Right renal pelvis (tissue), 4 donors: ENCODE measurements at places on chromosomes 12 and 14. TPM values are rescaled to one million over a fixed set of nuclear protein-coding genes. Genes with fewer than 3 reads are reported as not detected.

GRCh38 chr12:116217045-116217735, 60.3 kb downstream of the MED13L start:
- no peak for DNase-seq

DNA sequence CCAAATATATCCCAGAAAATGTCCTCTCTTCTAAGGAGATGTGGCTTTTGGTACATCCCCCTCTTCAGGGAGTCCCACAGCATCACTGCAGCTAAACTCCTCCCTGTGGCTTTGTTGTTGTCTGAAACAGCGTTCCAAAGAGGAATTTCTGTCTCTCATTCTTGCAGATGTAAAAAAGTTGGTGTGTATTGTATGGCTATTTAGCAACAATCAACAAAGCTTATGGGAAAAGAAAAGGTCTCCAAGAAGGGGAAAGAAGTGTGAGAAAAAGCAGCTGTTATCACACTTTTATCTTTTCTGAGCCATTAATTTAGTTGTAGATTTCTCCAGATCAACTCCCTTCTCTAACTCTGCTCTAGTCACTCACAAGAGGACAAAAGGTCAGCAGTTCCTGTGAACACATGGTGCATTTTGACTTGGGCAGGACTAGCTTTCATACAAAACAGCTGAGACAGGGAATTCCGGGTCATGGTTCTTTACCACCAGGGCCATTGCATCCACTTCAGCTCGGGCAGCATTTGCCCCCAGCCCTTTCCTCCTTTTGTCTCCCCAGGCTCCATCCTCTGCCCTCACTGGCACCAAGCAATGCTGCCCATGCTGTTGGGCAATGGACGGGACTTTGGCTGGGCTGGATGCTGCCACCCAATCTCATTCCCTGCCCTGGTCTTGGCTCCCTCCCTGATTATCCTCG, 184.7 kb downstream of the TMX1 start:
- peak; percentile 35 for DNase-seq

GRCh38 chr12:27104546-27104945, 22.2 kb upstream of the C12orf71 start:
- no peak for DNase-seq

DNA sequence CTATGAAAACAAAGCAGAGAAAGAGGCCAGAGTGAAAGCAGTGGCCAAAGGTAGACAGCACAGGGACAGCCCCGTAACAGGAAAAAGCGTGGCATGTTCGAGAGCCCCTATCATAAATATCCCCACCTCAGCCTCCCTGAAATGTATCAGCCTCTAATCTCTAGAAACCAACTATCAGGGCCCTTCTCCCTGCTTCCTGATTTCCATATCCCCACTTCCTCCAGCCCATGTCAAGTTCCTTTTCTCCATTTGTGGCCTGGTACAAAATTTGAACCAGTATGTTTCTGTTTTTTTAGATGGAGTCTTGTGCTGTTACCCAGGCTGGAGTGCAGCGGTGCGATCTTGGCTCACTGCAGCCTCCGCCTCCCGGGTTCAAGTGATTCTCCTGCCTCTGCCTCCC, 16.9 kb downstream of the DEPDC4 start:
- no peak for DNase-seq

DNA sequence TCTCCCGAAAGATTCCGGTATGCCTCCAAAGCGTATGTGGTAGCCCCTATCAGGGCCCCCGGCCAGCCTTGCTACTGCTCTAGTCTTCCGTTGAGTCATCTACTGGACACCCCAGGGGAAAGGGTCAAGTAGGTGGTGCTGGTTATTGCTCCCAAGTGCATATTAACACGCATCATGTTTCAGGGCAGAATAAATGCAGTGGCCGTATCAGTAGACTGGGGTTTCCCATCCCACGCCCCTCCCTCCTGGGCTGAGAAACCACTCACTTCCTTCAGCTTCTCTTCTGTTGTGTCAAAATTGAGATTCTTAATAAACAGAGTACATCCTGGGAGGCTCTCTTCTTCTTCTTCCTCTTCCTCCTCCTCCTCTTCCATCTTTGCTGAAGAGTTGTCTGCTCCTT, 39.3 kb downstream of the RBM19 start:
- DNase-seq: no peak

DNA sequence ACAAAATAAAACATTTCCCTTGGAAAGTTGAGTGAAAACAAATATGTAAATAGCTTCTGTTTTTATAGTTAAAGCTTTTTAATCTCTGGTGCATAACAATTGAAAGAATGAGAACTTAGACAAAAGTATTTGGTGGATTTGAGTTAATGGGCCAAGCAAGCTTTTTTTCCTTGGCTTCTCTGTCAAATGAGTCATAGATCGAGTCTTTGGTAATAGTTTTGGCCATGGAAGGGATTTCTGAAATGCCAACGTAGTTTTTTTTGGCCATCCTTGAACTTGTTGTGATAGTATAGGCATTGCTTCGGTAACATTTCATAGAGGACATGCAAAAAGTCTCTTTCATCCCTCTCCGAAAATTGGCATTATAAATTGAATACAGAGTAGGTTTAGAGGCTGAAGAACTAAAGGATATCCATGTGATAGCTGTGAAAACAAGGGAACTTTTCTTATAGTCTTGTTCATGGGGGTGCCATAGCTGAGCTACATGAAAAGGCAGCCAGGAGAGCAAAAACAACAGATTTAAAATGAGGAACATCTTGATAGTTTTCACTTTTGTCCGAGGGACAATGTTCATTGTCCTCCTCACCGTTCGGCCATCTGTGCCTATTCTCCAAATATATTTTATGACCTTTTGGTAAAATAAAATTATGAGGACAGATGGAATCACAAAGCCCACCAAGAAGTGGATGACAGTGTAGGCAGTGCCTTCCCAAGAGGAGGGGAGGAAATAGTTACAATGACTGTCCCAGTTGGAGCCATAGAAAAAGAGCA, 34.7 kb downstream of the GPR19 start:
- DNase-seq: no peak

DNA sequence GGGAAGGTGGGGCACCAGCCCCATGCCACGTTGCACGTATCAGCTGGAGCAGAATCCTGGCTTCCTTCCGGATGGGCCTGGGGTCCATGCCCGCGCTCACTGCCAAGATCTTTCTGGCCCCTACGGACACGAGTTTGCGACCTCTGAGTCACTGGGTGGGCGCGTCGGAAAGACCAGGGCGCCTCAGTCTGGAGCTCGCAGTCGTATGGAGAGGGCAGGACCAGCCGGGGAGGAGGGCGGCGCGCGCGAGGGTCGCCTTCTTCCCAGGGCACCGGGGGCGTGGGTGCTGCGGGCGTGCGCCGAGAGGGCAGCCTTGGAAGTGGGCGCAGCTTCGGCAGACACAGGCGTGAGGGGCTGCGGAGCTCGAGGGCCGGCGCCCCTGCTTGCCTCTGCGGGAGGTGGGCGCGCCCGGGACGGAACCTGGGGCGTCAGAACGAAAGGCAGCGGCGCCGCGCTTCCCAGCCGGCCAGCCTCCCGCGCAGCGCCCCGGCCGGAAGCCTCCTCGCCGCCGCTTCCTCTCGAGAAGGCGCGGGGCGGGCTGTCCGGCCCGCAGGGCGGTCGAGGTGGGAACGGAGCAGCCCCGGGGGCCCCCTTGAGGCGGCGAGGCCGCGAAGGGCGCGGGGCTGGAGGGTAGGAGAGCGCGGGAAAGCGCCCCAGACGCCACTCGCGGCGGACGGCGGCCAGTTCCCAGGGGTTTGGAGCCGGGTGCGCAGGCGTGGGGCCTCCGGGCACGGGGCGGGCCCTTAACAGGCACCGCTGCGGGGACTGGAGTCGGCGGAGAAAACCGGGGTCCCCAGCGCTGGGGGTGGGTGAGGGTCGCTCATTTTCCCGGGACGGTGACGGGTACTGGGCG, at the start of gene ARL6IP4:
TSS of gene ARL6IP4 (plus strand) at position 499 of the 853 bp plus-strand sequence. CDS start 459 bp downstream, outside the sequence.
- no peak for DNase-seq

GRCh38 chr14:24432259-24433131, 2.7 kb downstream of the KHNYN start:
- DNase-seq: no peak

- DNase-seq: no peak
Measured at GRCh38 chr14:55749201-55749812, 169.3 kb downstream of the KTN1 start.

GRCh38 chr12:42776396-42776795, 186.8 kb upstream of the PRICKLE1 start:
- DNase-seq: no peak

GRCh38 chr14:51733147-51733546, 81.4 kb downstream of the FRMD6 start:
- no peak for DNase-seq

GRCh38 chr14:76688383-76688671, 72.9 kb upstream of the VASH1 start:
- no peak for DNase-seq

- no peak for DNase-seq
Measured at GRCh38 chr12:13195785-13196129, 769 bp upstream of the EMP1 start.

DNA sequence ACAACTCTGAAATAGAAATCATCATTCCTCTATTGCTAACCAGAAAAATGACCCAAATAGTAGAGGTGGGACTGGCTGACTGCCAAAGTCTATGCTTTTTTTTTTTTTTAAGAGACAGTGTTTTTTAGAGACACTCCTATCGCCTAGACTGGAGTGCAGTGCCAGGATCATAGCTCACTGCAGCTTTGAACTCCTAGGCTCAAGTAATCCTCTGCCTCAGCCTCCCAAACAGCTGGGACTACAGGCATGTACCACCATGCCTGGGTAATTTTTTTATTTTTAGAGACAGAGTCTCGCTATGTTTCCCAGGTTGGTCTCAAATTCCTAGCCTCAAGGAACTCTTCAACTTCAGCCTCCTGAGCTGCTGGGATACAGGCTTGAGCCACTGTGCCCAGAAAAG, 19.2 kb downstream of the NR2C1 start:
- no peak for DNase-seq

GNS gene
- 207 TPM for polyA plus RNA-seq

SLC25A47 gene
- polyA plus RNA-seq: 0.05 TPM

CELA1 gene
- not detected for polyA plus RNA-seq

RIN3 gene
- polyA plus RNA-seq: 6.4 TPM

PCED1B gene
- polyA plus RNA-seq: 5.3 TPM
